Endothelial cell (in vitro differentiated cells): ENCODE measurements at places on chromosomes 11 and 22. TPM values are rescaled to one million over a fixed set of nuclear protein-coding genes. Genes with fewer than 3 reads are reported as not detected.
A peak's percentile ranks its signal among the peaks of the same experiment; 100 is the strongest.

- H3K36me3 ChIP-seq = peaks cover 16% of the 10 kb centered on the region
- no peak overlapping the region for H3K27ac ChIP-seq
- no peaks in the 10 kb centered on the region for H3K4me1 ChIP-seq
- H3K4me3 ChIP-seq = no peak overlapping the region
- DNase-seq = no peak
Measured at GRCh38 chr22:27895600-27895999, 23.5 kb downstream of the PITPNB start.

- no peak for DNase-seq
- no peaks in the 10 kb centered on the region for H3K4me1 ChIP-seq
- H3K27ac ChIP-seq = no peak overlapping the region
- peaks cover 4% of the 10 kb centered on the region for H3K36me3 ChIP-seq
- H3K27me3 ChIP-seq = peaks cover 3% of the 10 kb centered on the region
Measured at GRCh38 chr22:47655930-47656329, 893.5 kb downstream of the TBC1D22A start.

The CHEK1 gene
- total RNA-seq = 57.0 TPM

The OR51V1 gene
- not detected for total RNA-seq

- no peaks in the 10 kb centered on the region for H3K4me1 ChIP-seq
- H3K4me3 ChIP-seq = no peak overlapping the region
- H3K27me3 ChIP-seq = peaks cover 9% of the 10 kb centered on the region
- DNase-seq = no peak
- no peak overlapping the region for H3K27ac ChIP-seq
- H3K36me3 ChIP-seq = no peaks in the 10 kb centered on the region
Measured at GRCh38 chr22:32729412-32729811, 72.1 kb upstream of the TIMP3 start.

- no peaks in the 10 kb centered on the region for H3K36me3 ChIP-seq
- no peak overlapping the region for H3K27ac ChIP-seq
Measured at GRCh38 chr11:92859156-92859690, 110.2 kb upstream of the MTNR1B start.

DNA sequence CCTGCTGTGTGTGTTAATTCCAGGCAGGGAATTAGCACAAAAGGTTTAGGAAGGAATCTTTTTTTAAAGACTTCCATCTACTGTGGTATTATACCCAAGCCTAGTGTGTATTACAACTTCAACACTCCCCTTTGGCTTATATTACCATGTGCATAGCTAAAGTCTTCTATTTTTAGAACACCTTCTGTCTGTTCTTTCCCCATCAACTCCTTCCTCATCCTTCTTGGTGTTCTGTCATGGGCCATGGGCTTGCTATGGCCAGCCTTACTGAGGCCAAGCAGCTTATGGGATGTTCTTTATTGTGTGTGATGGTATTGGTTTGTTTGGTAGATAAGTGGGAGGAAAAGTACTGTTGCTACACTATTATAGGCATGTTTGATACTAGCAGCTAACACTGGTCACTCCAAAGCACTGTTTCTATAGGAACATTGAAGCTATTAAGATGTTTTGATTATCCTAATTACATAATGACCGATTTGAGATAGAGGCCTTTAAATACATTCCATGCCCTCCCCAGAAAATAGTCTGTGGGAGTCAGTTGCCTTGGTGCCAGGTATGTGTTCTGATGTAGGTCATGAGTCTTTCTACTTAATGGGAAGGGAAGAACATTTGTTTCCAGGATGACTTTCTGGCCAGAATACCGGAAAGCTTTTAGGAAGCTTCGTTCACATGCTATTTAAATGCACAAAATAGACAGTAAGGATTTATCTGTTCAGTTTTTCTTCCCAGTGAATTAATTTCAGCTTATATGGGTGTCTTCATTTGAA, 16.5 kb downstream of the MCAM start:
- DNase-seq = no peak
- H3K36me3 ChIP-seq = peaks cover 54% of the 10 kb centered on the region
- H3K27ac ChIP-seq = no peak overlapping the region
- H3K4me1 ChIP-seq = peaks cover 13% of the 10 kb centered on the region

The HOATZ gene
- not detected for total RNA-seq

The OR51B4 gene
- 0.49 TPM for total RNA-seq

DNA sequence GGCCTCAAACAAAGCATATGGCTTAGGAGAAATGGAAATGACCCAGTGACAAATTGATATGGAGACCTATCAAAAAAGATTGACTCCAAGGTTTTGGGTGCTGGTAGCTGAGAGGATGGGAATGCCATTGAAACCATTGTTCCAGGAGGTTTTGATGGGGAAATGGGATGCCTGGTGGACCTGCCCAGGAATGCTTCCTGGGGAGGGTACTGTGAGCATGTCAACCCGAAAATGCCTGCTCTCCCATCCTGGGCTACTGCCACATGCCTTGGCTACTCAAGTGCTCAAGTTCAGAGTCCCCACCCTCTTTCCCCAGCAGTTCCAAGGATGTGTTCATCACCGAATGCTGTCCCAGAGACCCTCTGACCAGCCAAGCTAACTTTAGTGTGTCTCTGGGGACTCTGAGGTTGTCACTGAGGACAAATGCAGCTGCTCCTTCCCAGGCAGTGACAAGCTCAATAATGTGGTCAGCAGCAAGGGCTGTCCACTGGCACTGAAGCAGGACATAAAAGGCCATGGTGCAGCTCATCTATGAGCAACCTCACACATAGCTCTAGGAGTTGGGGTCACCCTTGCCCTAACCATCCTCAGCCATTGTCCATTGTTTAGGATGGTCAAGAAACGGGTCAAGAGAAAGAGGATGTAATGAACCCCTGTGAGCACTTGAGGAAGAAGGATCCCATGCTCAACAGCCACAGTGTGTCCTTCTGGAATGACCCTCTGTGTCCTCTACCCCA, 83.7 kb downstream of the TRIM29 start:
- no peak overlapping the region for H3K4me3 ChIP-seq
- H3K36me3 ChIP-seq = no peaks in the 10 kb centered on the region
- peaks cover 14% of the 10 kb centered on the region for H3K4me1 ChIP-seq
- H3K27me3 ChIP-seq = peaks cover 8% of the 10 kb centered on the region

DNA sequence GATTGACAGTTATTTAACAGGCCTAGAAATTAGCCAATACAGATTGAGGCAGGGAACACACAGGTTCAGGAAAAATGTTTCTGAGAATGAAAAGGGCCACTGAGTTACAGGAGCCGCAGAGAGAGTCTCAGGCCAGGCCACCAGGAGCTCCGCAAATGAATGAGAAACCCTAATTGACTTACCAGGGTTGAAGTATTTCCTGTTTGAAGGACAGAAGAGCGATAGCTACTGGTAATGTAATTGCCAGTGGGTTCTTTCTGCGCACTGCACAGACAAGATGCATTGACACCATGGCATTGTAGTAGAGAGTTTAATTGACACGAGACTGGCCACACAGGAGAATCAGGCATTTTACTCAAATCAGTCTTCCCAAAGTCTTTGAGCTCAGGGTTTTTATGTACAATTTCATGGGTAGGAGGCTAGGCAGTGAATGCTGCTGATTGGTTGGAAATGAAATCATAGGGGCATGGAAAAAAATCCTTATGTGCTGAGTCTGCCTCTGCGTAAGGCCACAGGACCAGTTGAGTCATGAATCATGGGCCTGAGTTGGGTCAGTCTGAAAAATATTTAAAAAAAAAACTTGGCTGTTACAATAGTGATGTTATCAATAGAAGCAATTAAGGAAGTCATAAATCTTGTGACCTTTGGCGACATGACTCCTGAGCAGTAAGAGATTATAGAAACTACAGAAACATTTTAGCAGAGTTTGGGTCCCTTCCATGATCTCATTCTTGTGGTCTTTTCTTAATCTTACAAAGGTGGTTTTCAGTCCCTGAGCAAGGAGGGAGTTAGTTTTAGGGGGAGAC, 203.8 kb downstream of the CASP12 start:
- no peak overlapping the region for H3K4me3 ChIP-seq
- H3K36me3 ChIP-seq = no peaks in the 10 kb centered on the region
- no peaks in the 10 kb centered on the region for H3K27me3 ChIP-seq
- H3K27ac ChIP-seq = no peak overlapping the region
- DNase-seq = no peak
- no peaks in the 10 kb centered on the region for H3K4me1 ChIP-seq

- H3K4me3 ChIP-seq = no peak overlapping the region
- H3K27me3 ChIP-seq = peaks cover 1% of the 10 kb centered on the region
- DNase-seq = no peak
- H3K4me1 ChIP-seq = no peaks in the 10 kb centered on the region
- H3K36me3 ChIP-seq = no peaks in the 10 kb centered on the region
Measured at GRCh38 chr11:112564228-112564955, 303.7 kb upstream of the PLET1 start.

- no peak for DNase-seq
- no peaks in the 10 kb centered on the region for H3K4me1 ChIP-seq
- H3K27me3 ChIP-seq = no peaks in the 10 kb centered on the region
- no peaks in the 10 kb centered on the region for H3K36me3 ChIP-seq
- H3K4me3 ChIP-seq = no peak overlapping the region
Measured at GRCh38 chr11:30786256-30787110, 200.3 kb upstream of the MPPED2 start.

DNA sequence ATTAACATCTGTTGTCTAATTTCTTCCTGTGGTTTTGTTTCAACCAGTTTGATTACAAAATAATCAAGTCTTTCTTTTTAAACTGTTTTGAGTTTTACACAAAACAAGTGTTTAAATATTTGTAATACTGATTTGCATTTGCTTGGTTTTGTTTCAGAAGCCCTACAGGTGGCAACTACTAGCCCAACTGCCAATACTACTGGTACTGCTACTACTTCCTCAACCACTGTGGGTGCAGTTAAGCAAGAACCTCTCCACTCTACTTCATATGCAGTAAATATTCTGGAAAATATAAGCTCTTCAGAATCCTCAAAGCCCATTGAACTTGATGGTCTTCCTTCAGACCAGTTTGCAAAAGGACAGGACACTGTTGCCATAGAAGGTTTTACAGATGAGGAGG, 61.1 kb downstream of the QSER1 start:
- H3K4me3 ChIP-seq = no peak overlapping the region
- H3K27me3 ChIP-seq = no peaks in the 10 kb centered on the region
- H3K27ac ChIP-seq = no peak overlapping the region

The RASL10A gene
- 30.1 TPM for total RNA-seq

DNA sequence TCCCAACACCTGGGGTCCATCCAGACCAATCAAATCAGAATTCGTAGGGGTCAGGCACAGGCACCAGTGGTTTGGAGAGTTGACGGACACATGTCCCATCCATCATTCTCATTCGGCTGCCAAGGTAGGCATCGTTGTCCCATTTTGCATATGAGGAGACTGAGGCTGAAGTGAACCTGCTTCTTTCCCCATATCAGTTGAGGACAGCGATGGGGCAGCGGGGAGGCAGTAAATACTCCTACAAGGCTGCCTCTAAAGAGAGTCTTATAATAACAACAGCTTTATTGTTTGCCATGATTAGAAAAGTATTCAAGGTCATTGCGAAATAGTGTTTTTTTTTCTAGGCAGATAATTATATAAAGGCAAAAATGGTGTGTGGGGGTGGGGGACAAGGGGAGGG, 1.6 kb upstream of the BEST1 start:
- peaks cover 3% of the 10 kb centered on the region for H3K4me1 ChIP-seq
- no peak overlapping the region for H3K27ac ChIP-seq
- peaks cover 7% of the 10 kb centered on the region for H3K27me3 ChIP-seq
- no peak overlapping the region for H3K4me3 ChIP-seq
- no peak for DNase-seq

- H3K27ac ChIP-seq = no peak overlapping the region
- DNase-seq = no peak
- H3K36me3 ChIP-seq = peaks cover 22% of the 10 kb centered on the region
- peaks cover 29% of the 10 kb centered on the region for H3K4me1 ChIP-seq
Measured at GRCh38 chr11:64759131-64759721, 548 bp downstream of the PYGM start.

The MOGAT2 gene
- not detected for total RNA-seq

DNA sequence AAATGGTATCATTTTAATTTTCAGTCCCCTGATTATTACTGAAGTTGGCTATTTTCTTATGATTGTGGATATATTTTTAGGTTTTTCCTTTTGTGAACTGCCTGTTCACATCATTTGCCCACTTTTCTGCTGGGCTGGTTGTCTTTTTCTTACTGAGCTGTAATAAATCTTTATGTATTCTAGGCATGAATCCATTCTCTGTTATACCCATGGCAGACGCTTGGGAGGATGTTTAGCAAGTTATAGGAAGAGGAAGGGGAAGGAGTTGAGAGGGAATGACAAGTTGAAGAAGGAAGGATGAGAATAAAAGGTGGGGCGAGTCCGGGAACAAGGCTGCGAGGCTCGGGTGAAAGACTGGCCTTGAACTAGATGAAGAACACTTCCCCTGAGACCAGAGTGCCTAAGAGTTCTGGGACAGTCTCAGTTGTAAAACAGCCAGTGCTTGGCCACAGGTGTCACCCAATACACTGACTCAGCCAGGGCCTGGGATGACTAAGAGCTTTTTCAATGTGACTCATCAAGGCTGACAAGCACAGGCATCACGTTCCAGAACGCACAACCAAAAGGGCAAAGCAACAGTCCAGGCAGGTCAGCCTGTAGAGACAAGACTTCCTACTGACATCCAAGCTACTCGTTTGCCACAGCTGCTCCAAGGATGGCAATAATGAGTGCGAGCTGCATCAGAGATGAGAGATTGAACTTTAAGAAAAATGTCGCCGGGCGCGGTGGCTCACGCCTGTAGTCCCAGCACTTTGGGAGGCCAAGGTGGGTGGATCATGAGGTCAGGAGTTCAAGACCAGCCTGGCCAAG, 35.2 kb downstream of the LRFN4 start:
- H3K4me1 ChIP-seq = peaks cover 7% of the 10 kb centered on the region
- no peak for DNase-seq
- H3K4me3 ChIP-seq = no peak overlapping the region

The CATSPER1 gene
- total RNA-seq = not detected

DNA sequence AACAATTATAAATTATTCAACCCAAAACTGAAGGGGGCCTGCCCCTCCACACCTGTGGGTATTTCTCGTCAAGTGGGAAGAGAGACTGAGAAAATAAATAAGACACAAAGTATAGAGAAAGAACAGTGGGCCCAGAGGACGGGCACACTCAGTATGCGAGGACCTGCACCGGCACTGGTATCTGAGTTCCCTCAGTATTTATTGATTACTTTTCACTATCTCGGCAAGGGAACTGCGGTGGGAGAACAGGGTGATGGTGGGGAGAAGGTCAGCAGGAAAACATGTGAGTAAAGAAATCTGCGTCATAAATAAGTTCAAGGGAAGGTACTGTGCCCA, 3.2 kb downstream of the C11orf54 start:
- DNase-seq = no peak
- H3K4me3 ChIP-seq = no peak overlapping the region
- peaks cover 17% of the 10 kb centered on the region for H3K36me3 ChIP-seq
- H3K27ac ChIP-seq = peak overlapping the region; percentile 93
- H3K4me1 ChIP-seq = peaks cover 31% of the 10 kb centered on the region

DNA sequence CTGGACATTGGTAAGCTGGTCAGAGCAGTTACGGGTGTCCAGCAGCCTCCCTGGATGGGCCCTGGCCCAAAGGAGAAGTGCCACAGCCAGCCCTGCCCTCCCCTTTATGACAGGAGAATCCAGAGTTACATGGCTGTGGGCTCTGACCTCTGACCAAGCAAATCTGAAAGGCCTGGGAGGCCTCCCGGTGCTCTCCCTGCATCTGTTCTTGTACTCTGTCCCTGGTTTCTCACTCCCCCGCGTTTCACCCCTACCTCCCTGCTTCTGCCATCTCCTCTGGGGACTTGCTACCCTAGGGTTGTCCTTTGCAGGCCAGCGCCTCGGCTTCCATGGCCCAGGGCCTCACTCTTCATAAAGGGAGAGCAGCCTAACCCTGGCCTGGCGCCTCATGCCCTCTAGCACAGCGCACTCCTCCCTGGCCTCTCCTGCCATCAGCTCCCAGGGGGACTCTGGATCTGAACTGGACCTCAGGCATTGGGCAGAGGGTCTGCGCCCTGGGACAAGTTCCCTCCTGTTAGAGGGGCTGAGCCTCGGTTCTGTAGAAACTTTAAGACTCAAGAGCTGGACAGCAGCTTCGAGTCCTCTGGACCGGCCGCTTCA, 10.7 kb downstream of the PICK1 start:
- H3K27ac ChIP-seq = no peak overlapping the region
- H3K4me3 ChIP-seq = no peak overlapping the region
- DNase-seq = no peak
- H3K36me3 ChIP-seq = peaks cover 9% of the 10 kb centered on the region
- peaks cover 5% of the 10 kb centered on the region for H3K27me3 ChIP-seq
